NAMALWA (cell line): ENCODE measurements at places on chromosomes 4 and X.

DNA sequence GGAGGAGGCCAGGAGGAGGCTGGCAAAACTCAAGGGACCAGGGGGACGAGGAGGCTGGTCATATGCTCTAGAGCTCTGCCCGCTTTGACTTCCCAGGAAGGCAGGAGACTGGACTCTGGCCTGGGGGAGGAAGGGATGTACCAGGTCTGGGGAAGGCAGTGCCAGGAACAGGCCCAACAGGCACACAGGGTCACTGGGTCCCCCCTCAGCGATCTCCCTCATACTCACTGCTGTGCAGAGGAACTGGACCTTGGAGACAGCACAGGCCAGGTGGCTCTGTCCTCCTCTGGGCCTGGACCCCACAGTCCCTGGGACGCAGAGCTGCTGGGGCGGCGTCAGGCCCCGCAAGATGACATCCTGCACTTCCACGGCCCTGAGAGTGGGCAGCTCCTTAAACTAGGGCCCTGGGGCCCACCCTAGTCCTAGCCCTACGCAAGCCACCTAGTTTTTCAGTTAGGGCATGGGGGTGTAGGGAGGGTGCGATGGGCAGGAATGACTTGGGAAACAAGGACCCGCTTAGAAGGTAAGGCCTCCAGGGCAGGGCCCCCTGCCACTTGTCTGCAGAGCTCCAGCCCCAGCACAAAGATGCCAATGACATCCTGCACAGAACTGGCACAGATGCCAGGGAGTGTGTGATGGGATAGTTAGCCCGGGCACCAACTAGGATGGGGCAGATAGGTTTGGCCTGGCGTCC lies 59.5 kb downstream of the HTRA3 start:
- DNase-seq = no peak

- no peak for DNase-seq
These were observed 3.3 kb upstream of the CAMK2D start for GRCh38 chr4:113764720-113765264.

DNA sequence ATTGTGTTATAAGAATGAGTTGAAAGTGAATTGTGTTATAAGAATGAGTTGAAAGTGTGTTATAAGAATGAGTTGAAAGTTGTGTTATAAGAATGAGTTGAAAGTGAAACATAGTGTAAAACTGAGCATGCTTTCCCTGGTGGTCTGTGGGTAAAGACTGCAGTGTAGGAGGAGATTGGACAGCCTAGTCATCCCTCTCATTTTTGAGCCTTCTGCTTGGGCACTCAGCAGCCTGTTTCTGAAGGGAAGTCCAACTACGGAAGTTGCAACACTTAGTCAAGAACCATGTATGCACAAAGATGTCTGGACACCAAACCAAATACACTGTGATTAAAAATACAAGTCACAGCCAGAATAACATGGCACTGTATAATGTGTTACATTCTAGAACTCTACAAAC lies 72.6 kb downstream of the ANK2 start:
- DNase-seq = no peak

DNA sequence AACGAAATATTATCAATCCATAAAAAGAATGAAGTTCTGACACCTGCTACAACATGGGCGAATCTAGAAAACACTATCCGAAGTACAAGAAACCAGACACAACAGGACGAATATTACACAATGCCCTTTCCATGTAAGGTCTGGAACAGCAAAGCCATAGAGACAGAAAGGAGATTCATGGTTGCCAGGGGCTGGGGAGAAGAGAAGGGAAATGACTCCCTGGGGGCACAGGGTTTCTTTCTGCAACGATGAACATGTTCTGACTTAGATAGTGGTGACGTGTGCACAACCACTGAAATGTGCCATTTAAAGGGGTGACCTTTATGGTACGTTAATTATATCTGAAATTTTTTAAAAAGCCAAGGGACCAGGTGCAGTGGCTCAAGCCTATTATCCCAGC lies 28.3 kb downstream of the GPR143 start:
- no peak for DNase-seq

DNA sequence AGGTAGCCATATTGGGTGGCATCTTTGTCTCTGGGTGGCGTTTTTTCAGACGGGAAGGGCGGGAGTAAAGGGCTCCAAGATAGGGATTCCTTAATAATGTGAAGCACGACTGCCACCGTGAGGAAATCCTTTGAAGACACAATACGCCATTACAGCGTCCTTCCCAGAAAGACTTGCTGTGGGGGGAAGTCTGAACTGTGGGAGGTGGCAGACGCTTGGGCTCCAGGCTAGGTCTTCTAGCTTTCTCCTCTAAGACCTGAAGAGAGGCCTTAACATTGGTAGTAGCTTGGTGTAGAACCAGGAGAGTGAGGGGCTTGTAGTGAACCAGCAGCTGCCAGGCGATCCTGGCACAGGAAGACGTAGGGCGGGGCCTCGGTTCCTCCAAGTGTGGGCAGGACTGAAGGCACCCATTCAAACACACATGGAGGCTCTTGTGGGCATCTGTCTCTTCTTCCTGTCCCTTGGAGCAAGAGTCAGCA lies 197.3 kb downstream of the OR13H1 start:
- no peak for DNase-seq

DNA sequence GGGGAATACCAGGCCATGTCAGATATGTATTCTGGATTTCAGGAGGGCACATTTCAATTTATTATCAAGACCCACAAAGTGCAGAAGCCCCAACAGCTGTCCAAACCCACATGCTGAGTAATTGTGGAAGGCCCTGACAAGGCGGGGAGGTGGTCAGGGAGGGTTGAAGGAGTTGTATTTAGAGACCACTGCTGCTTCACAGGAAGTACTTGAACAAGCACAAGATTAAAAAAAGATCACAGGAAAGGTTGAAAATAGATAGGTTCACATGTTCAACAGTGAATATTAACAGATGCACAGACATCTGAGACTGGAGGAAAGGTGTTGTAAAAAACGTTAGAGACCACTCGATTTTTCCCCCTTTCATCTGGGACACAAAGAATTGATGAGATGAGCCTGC lies 17.9 kb downstream of the ATP8A1 start:
- DNase-seq = peak; percentile 74

DNA sequence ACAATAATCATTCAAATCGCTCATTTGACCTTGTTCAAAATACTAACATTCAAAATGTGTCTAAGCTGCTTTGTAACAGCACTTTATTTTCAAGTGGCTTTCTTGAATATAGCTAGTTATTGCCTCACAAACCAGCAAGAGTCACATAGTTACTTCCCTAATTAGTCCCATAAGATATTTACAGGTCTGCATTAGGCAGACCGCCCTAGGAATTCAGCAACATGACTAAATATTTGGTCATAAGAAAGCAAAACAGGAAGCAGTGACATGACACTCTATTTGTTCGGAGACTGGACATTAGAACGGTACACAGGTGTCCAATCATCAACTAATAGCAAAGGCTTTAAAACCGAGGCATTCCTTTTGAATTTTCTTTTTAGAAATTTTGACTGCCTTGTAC lies 262.0 kb downstream of the COL25A1 start:
- DNase-seq = no peak

DNA sequence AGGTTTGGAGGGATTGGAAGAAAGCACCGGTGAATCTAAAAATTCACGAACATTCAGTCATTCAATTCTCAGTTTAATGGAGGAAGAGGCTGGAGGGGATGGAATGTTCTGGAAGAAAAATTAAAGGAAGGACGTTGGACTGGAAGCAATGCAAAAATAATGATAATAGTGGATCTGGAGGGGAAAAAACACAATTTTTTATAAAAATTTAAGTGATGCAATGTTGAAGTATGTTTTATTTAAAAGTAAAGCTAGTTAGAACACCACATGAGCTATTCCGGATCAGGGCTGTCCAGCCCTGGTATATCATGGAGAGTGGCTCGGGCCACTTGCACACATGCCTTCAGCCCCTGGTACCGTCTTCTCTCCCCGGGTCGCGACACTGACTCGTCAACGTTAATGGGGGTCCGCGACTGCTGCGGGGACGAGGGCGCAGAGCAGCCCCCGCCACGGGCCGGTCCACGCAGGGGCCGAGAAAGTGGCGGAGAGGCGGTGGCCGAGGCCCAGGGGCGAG lies 204.6 kb downstream of the TENM3 start:
- no peak for DNase-seq

DNA sequence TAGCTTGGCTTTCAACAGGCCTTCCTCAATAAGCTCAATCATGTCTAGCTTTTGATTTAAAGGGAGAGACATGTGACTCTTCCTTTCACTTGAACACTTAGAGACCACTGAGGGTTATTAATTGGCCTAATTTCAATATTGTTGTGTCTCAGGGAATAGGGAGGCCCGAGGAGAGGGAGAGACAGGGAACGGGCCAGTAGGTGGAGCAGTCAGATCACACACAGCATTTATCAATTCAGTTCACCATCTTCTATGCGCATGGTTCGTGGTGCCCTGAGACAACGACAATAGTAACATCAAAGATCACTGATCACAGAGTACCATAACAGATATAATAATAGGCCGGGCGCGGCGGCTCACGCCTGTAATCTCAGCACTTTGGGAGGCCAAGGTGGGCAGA lies 17.8 kb downstream of the ZNF81 start:
- peak; percentile 5 for DNase-seq

DNA sequence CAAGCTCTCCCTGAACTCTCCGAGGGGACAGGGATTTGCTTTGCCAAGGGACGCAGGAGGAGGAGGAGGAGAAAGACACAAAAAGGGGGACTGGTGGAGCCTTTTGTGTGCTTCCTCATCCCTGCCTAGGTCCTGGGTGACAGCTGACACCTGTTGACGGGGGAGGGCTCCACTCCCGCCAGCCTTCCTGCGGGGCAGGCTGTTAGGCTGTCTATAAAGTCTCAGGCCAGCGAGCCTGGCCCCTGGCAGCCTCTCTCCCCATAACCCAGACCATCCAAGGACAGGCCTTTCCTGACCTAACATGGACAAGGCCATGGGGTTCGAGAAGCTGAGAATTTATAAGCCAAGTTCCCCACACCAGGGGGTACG lies 832 bp upstream of the EVC2 start:
- DNase-seq = no peak

- DNase-seq = peak; percentile 55
These were observed 161.1 kb upstream of the NAP1L5 start for GRCh38 chr4:88858752-88859151.

- DNase-seq = no peak
These were observed 155.7 kb downstream of the SLC4A4 start for GRCh38 chr4:71494539-71494938.

DNA sequence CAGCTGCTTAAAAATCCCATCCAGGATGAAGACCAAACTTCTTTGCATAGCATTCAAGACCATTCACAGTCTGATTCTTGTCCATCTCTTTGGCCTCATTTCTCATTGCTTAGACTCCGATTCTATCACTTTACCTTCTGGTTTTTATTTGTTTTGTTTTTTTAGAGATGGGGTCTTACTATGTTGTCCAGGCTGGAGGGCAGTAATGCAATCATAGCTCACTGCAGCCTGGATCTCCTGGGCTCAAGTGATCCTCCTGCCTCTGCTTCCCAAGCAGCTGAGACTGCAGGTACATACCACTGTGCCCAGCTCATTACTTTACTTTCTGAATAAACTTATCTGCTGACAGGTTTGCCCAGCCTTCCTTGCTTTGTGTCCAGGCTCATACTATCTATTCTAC lies 152.8 kb downstream of the TMEM164 start:
- no peak for DNase-seq

DNA sequence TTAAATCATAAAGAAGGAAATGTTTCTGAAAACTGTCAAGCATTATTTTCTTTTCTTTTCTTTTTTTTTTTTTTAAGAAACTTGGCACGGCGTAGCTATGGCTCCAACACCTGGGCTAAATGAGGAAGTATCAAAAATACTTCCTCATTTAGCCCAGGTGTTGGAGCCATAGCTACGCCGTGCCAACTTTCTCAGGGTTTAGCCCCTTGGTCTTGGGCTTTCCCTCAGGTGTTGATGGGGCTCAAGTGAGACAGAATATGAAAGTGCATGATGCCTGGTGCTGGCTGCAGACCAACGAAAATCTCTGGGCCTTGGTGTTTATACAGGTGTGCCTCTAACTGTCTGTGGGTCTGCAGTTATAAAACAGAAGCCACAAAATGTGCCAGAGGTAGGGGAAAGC lies 132.7 kb downstream of the ARHGAP24 start:
- peak; percentile 91 for DNase-seq

GRCh38 chrX:65723706-65724105 lies 56.3 kb downstream of the MSN start:
- no peak for DNase-seq

- no peak for DNase-seq
These were observed 125.0 kb downstream of the SPCS3 start for GRCh38 chr4:176444741-176445140.

DNA sequence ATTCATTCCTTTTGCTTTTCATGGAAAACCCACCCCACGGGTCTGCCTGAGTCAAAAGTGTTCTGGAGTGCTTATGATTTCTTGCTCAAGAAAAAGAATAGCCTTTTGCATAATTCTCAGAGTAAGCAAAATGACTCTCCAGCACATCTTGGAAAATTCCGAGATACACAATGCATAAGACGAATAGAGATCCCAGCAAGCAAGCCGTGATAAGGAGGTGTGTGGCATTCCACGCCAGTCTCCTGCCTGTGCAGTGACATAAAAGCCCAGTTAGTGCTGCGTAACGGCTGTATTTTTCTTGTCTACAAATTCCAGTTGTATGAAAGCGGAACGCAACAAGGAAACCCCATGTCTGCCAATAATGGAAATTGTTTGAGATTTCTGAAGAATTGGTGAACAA lies 237.9 kb upstream of the GATB start:
- DNase-seq = no peak

- DNase-seq = no peak
These were observed 79.3 kb upstream of the SHOX start for GRCh38 chrX:551306-551705.

DNA sequence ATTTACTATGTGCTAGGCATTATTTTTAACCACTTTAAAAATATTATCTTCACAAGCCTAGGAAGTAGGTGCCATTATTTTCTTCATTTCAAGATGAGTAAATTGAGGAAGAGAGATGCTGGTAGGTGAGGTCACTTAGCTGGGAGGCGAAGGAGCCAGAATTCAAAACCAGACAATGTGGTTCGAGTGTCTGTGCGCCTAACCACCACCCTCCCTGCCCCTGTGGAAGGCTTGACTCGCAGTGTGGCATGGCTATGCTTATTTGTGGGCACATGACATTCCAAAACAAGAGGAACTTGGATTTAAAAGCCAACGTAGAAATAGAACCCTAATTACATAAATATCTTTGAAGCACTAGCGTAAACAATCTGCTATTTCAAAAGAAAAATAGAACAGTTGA lies 226.6 kb upstream of the PITX2 start:
- DNase-seq = no peak

DNA sequence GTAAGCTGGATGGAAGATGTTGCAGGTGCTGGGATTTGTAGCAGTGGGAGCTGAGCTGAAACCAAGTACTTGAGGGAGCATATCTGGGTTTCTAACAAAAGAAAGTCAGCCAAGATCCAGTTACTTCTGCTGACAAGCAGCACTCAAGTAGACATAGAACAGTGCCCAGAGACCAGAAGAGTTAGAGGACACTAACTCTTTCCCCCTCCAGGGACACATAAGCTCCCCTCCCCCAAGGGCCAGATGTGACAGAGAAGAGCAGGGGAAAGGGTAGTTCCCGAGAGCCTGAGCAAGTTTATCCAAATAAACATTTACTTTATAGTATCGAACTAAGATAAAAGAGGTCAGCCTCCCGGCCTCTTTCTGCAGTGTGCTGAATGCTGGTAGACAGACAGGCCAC lies 12.2 kb downstream of the TRPC3 start:
- no peak for DNase-seq
